ENCODE measurements at places on chromosomes 11 and 22. TPM values are rescaled to one million over a fixed set of nuclear protein-coding genes. Genes with fewer than 3 reads are reported as not detected.

GPHA2 gene
- polyA plus RNA-seq: not detected

PNPLA3 gene
- polyA plus RNA-seq: not detected

SPTY2D1 gene
- 4.3 TPM for polyA plus RNA-seq

NLRP14 gene
- not detected for polyA plus RNA-seq

CD3D gene
- polyA plus RNA-seq: 31.6 TPM

GGT1 gene
- 10.8 TPM for polyA plus RNA-seq

SYCE3 gene
- polyA plus RNA-seq: not detected

ARHGEF17 gene
- polyA plus RNA-seq: not detected

PRRG4 gene
- polyA plus RNA-seq: not detected

IL18 gene
- 0.65 TPM for polyA plus RNA-seq

OR8G1 gene
- not detected for polyA plus RNA-seq

MYRF gene
- polyA plus RNA-seq: not detected

SCO2 gene
- 11.8 TPM for polyA plus RNA-seq

C11orf71 gene
- 9.0 TPM for polyA plus RNA-seq

UBQLNL gene
- not detected for polyA plus RNA-seq

PYGM gene
- 2.0 TPM for polyA plus RNA-seq

OR8D1 gene
- polyA plus RNA-seq: not detected

CASP5 gene
- 0.45 TPM for polyA plus RNA-seq

LARGE2 gene
- 61.7 TPM for polyA plus RNA-seq

ART5 gene
- not detected for polyA plus RNA-seq

FAM180B gene
- polyA plus RNA-seq: not detected

RFPL3 gene
- polyA plus RNA-seq: not detected

FGF3 gene
- not detected for polyA plus RNA-seq

MPZL2 gene
- not detected for polyA plus RNA-seq

GLYAT gene
- not detected for polyA plus RNA-seq

Data from IgD-negative memory B cell (primary cell).